ENCODE measurements at places on chromosomes 5 and 9.

DNA sequence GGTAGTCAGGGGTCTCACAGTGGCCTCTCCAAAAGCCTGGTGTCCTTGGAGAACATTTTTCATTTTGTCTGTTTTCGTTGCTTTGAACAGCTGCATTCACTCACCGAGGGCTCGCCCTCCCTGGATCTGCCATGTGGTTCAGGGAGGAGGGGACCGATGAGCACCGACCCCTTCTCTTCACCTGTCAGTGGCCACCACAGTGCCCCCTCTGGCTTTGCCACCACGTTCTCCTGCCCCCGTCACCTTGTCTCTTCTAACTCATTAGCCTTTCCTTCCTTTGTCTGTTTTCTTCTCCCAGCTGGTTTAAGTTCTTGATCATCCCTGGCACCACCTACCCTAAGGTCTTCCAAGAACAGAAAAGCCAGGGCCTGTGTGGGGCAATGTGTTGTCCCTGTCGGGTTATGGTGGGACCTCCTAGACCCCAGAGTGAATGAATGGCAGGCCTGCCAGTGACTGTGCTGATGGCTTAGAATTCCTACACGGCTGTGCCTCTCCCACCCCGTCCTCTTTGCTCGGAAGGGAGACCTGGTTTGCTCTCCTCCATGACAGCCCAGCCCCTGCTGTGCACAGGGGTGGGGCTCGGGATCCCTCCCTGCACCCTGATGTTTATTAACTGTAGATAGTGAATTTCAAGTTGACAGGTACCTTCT, 90.0 kb downstream of the ANKRD33B start:
- no peak for DNase-seq

DNA sequence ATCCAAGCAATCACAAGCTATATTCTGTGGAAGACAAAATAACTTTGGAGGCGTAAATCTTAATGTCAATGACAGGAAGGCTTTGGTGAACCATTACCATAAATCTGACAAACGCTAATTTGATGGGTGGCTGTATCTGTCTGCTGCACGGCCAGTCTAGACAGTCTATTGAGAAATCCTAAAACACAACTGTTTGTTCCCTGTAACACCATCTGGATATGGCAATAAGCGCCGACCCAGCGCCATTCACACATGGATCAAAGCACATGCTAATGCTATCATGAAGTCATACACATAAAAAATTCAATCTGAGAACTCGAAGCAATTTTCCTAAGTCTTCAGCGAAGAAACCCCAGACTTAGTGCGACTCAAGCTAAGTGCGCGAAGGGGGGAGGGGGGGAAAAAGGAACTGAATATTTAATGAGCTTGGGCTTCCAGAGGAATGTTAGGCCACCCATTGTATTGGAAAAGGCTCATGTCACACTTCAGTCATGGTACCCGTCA, 95.1 kb downstream of the ARL15 start:
- DNase-seq: no peak

GRCh38 chr5:60613826-60614225, 86.1 kb downstream of the DEPDC1B start:
- no peak for DNase-seq

- no peak for DNase-seq
Observed at GRCh38 chr5:14714706-14715105, 50.2 kb downstream of the OTULIN start.

- peak; percentile 79 for DNase-seq
Observed at GRCh38 chr5:7869474-7870136, 657 bp downstream of the MTRR start.

- no peak for DNase-seq
Observed at GRCh38 chr5:41796061-41796460, 74.2 kb downstream of the OXCT1 start.

- DNase-seq: no peak
Observed at GRCh38 chr5:141864371-141865370, 13.5 kb downstream of the PCDH1 start.

GRCh38 chr5:149684371-149684770, 45.7 kb upstream of the PPARGC1B start:
- no peak for DNase-seq

DNA sequence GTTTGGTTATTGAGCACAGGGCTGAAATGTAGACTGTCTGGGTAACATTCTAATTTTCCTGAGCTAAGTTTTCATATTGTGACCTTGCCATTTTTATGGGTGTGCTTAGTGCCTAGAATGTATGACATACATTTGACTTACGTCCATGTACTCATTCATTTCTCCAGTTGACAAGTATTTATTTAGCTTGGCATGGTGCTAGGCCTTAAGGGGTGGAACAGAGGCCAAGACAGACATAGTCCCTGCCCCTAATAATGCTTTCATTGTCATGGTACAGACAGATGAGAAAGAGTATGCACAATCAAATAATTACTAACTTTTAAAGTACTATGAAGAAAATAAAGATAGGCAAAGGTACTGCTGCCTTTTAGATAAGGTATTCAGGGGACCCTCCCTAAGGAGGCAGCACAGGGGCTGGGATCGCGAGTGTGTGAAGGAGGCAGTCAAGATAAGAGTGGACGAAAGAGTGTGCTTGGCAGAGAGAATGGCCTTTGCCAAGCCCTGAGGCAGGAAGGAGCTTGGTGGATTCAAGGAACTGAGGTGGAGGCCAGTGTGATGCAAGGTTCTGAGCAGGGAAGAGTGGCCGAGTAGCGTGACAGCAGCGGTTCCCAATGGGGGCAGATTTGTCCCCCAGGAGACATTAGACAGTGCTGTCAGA, 128.0 kb downstream of the PIP5K1B start:
- DNase-seq: no peak

GRCh38 chr9:26181836-26182235, 503.6 kb upstream of the TUSC1 start:
- no peak for DNase-seq

GRCh38 chr9:123864251-123864650, 65.7 kb downstream of the DENND1A start:
- peak; percentile 55 for DNase-seq

DNA sequence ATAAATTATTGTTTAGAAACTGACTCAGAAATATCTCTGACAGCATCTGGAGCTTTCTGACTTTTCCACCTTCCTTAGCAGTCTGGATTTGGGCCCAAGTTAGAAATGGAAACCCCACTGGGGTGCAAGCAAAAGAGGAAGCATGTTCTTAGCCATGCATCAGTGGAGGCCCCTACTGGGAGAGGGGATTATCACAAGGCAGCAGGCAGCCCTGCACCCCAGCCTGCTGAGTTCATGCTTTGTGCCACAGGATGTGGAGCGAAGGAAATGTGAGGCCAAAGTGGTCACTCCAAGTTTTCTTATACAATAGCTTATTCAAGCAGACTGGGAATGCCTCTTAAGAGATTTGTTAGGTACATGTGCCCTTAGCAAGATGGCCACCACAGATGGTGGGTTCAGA, 146.5 kb upstream of the TLX3 start:
- peak; percentile 32 for DNase-seq

DNA sequence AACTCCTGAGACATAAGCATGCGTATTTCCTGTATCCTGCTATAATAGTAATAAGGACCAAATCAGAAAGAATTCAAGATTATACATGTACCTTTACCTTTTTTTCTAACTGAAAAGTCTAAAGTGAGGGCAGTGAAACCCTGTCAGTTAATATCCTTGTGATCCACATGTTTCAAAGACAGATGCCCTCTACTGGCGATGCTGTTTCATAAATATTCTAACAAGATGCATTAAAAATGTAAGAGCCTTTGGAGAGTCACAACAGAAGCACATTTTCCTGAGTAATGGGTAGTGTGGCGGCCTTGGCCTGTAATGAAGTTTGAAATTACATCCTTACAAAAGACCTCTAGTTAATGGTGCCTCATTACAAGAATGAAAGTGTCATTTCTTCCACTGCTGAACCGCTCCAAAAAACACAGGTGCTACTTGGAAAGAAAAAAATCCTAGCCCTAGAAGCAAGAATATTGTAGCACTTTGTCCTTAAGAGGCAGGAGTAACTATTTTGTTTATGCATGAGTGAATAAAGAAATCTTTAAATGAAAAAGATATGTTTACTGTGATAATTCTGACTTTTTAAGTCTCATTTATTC, 232.6 kb downstream of the EPB41L4A start:
- peak; percentile 54 for DNase-seq

DNA sequence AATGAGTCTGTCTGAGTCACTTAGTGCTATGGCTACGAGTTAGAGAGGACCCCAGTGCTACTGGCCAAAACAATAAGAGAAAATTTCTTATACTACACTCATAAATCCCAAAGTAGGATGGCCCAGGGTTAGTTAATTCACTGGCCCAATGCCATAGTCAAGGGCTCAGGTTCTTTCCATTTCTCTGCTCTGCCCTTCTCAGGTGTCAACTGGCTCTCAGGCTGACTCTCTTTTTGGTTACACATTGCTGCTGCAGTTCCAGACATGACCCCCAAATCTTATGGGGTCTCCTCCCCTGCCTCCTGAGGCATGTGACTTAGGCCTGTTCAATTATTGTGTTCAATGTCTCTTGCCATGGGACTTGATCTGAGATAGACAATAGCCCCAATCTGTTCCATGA, 70.4 kb downstream of the ARHGEF37 start:
- no peak for DNase-seq

DNA sequence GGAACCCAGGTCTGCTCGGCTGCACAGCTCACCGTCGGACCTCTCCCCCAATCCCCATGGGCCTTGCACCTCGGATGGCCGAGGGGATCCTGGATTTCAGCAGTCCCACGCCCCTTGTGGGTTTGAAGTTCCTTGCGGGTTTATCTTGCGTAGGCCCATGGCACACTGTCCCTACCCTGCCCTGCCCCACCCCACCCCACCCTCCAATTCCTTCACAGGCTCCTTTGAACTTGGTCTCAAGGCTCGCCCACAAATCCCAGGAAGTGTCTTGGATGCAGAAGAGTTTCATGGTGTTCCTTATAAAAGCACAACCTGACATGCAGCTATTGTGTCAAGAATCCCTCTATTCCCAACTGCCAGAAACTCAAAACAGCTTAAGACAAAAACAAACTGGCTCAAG, 11.2 kb upstream of the SMIM23 start:
- no peak for DNase-seq

DNA sequence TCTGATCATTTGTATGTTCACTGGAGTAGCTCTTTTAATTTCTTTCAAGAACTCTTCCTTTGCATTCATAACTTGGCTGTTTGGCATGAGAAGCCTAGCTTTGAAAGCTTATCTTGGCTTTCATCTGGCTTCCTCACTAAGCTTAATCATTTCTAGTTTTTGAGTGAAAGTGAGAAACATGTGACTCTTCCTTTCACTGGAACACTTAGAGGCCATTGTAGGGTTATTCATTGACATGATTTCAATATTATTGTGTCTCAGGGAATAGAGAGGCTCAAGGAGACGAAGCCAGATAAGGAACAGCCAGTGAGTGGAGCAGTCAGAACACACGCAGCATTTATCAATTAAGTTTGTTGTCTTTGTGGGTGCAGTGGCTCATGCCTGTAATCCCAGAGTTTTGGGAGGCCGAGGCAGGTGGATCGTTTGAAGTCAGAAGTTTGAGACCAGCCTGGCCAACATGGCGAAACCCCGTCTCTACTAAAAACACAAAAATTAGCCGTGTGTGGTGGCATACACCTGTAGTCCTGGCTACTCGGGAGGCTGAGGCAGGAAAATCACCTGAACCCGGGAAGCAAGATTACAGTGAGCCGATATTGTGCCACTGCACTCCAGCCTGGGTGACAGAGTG, 98.3 kb downstream of the UGCG start:
- no peak for DNase-seq

- no peak for DNase-seq
Observed at GRCh38 chr9:31272456-31273295, 1111.8 kb upstream of the ACO1 start.

DNA sequence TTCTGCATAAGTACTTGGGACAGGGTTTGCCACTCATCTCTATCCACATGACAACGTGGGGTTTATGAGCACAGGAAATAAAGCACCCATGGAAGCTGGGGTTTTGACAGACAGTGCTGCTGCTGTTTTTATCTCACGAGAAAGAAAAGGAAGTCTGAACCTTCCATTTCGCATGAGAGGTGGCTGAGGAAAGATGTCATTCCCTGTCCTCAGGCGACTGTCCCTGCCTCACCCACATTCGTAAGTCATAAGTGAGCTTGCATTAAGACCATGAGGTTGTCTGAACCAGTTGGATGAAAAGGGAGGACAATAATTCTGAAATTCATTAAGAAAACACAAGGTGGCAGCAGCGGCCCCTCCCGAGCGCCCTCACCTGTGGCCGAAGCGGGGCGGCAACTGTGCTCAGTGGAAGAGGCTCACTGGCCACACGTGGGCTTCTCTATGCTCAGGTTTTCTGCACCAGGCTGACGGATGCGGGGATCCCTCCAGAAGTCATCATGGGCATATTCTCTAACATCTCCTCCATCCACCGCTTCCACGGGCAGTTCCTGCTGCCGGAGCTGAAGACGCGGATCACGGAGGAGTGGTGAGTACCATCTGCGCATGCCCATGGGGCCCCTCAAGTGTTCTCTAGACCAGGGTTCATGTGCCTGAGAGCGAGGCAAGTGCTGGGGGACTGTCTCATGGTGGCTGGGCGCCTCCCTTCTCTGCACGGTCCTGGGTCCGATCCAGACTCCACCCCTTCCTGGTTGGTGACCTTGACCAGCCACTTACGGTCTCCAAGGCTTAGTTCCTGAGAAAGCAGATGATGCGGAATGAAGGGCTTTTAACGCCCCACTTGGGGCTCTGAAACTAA, 54.7 kb upstream of the SUSD3 start:
- peak; percentile 53 for DNase-seq

GRCh38 chr5:39631958-39632357, 207.2 kb upstream of the DAB2 start:
- no peak for DNase-seq

DNA sequence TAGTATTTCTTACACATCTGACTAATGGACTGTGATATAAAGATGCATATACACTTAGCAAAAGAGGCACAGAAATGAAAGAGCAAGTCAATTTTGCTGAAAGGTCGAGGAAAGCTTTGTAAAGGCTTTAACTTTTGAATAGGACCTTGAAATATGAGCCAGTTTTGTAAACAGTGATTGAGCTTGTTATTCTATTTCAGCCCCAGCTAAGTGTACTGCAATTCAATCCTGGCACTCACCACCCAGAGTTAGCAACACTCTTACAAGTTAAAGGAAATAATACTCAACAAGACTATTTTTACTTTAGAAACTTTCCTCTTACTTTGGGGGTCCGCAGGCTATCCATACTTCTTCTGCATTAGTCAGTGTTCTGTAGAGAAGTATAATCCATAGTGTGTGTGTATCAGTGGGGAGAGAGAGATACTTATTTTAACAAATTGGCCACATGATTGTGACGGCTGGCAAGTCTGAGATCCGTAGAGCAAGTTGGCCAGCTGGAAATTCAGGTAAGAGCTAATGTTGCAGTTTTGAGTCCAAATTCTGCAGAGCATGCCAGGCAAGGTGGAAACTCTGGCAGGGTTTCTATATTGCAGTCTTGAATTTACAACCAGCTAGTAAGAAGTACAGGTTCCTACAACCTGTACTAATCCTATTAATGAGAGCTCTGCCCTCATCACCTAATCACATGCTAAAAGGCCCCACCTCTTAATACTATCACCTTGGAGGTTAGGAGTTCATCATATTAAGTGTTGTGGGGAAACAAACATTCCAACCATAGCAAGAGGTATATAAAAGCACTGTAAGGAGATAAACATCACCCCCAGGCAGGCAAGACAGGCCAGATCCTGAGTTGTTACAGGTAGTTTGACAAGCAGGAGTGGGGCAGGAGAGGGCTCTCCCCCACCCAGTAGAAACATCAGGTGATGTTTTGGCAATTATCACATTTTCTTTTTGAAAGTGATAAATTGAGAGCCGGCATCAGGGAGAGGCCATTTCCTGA, 33.6 kb downstream of the IL7R start:
- no peak for DNase-seq

GRCh38 chr9:281741-282645, 67.3 kb downstream of the DOCK8 start:
- DNase-seq: peak; percentile 49

GRCh38 chr9:88738709-88739108, 203.7 kb downstream of the NXNL2 start:
- DNase-seq: no peak
